ENCODE measurements at places on chromosomes 1 and 21.
A peak's percentile ranks its signal among the peaks of the same experiment; 100 is the strongest.

GRCh38 chr1:45643978-45644377, 20.1 kb upstream of the CCDC17 start:
- no peak for DNase-seq

- no peak for DNase-seq
Measured at GRCh38 chr1:12040457-12041051, 21.3 kb downstream of the MIIP start.

DNA sequence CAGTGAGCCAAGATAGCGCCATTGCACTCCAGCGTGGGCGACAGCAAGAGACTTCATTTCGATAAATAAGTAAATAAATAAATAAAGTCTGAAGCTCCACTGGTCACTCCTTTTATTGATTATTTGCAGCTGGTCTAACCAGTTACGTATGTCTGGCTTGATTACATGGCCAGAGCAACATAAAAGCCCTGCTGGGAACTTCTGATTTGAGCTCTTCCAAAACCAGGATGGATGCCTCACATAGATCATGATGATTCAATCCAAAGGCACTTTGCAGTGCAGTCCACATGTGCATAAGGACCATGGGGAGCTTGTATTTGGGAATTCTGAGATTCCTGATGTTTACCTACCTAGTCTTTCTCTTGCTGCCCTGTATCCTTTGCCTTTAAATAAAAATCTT, 24.0 kb downstream of the NSUN4 start:
- no peak for DNase-seq

DNA sequence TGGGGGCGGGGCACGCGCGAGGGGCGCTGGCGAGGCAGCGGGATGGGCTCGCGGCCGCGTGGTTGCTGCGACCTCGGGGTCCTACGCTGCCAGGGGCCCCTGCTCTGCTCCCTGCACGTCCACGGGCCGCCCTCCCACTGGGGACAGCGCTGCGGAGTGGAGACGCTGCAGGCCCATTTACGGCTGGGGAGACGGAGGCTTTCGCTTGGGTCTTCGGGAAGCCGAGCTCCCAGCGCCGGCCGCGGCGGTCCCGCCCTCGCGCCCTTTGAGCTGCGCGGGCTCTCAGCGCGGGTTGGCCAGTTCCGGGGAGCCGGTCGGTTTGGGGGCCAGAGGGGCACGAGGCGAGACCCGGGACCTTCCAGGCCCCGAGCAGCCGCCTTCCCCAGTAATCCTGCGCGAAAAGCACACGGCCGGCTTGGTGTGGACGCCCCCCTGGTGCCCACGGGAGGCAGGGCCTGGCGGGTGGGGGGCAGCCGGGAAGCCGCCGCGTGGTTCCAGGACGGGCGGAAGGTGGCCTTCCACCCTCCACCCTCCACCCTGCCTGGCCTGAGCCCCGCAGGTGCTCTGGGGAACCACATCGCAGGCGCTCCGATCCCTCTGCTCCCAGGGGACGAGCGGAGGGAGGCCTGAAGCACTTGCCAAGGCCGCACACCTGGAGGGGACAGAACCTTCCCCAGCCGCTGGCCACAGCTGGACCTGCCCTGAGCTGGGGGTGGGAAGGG, 570 bp upstream of the PEX10 start:
- DNase-seq = peak; percentile 50

DNA sequence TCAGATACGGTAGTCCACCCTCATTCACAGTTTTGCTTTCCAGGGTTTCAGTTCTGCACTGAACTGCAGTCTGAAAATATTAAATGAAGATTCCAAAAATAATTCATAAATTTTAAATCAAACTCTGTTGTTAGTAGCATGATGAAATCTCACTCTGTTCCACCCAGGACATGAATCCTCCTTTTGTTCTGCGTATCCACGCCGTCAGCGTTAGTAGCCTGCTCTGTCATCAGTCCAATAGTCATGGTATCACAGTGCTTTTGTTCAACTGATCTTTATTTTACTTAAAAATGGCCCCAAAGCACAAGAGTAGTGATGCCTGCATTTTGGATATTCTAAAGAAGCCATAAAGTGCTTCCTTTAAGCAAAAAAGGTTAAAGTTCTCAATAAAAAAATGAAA, 23.9 kb downstream of the CHD1L start:
- no peak for DNase-seq

DNA sequence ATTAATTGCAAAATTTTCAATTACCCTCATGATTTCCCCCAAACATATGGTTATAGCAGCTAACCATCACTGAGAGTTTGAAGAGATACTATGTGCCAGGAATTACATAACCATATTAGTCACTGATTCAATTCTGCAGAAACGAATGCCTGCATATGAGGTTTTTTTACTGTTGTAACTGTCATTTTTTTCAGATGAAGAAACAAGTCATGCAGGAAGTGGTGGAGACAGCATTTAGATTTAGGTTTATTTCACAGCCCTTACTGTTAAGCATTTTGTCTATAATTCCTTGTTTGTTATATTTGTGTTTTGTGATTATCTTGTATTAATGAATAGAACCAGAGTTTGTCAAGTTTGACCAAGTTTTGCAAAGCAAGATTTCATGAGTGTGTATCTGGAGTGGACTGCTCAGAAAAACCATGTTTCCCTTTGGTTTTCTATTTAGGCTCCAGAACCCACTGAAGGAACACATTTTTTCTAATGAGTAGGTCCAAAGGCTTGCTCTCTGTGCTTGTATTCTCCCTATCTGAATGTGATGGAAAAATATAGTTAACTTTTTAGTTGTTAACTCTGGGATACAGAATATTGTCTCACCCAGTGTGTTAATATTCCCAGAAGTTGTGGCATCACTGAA, 308.5 kb upstream of the ADAMTS5 start:
- peak; percentile 80 for DNase-seq

DNA sequence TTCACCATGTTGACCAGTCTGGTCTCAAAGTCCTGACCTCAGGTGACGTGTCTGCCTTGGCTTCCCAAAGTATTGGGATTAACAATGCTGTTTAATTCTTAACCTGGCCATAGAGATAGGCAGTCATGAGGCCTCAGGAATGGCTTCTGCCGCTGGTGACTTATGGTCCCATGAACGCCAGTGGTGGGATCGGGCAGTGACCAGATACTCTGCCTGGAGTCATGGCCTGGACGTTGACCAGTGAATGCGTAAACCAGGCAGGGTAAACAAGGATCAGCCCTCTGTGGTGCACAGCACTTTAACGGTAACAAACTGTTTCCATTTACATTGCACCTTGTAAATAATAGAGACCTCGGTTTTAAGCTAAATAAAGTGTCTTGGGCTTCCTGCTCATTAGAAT, 23.0 kb downstream of the MTARC1 start:
- DNase-seq = no peak

DNA sequence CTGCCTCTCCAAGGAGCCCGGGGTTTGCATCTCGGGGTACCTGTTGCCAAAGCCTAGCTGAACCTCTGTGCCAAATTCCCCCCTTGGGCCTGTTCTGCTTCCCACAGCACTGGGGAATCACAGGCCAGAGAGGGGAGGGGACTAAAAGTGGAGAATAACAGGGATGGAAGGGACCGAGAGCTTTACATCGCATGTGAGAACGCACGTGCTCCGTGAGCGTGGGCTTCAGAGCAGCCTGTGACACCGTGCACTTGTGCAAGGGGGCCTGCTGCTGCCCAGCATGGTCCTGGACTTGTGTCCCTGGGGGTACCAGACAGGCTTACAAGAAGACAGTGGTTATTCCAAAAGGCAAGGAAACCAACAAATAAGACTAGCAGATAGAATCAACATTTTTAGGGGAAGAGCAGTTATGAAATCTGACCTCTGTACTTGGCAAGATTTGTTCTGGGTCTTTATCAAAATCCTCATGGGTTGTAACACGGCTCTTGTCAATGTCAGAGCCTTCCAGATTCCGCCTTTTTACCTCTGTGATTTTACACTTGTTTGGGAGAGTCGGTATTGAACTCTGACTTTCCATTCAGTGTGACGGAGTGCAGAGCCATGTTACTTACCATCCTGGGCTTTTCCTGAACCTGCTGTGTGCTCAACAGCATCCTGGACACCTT, 36.2 kb upstream of the TNFRSF1B start:
- no peak for DNase-seq

DNA sequence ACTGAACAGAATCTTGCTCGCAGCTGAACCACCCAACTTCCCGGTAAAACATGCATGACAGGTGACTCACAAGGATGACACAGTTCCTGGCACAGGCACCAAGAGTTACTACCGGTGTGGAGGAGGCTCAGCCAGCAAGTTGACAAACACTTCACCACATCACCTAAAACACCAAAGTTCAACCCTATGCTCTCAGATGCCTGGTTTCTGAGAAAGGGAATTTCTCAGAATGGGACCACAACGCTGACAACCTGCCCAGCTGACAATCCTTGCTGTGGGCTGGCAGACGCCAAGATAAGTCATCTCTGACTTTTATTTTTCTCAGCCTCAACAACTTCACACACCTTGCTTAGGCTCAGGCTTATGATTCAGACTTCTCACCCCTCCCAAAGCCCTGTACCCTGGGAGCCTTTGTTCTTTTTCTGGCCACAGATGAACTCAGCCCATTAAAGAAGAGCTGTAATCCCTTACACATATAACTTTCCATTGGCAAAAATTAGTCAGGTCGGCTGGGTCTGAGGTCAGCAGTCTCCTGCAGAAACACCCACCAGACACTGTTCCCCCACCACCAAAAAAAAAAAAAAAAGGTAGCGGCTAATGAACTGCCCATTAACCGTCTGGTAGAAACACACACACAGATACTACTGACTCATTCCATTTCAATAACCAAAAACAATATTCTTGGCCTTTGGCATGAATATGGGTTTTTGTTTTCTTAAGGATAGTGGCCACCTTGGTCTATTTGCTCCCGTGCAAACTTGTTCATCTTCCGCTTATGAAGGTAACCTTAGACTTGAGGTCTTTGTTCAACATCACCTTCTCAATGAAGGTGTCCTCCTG, 10.8 kb upstream of the TIAM1 start:
- no peak for DNase-seq

GRCh38 chr1:203619091-203619780, 7.4 kb upstream of the ATP2B4 start:
- no peak for DNase-seq

DNA sequence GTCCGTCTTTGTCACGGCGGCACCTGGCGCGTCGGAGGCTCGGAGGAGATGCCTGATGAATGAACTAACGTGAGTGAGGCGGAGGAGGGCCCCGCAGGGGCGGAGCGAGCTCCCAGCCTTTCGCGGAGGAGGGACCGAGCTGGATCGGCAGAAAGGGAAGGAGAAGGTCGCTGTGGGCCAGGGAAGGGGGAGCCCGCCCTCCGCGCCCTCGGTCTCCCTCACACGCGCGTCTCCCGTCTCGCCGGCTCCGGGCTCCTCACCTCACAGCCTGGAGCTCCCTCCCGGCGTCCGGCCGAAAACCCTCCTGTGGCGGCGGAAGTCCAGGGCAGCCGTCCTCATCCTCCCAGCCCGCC, 519 bp downstream of the ZNF496 start:
- DNase-seq = peak; percentile 86

GRCh38 chr1:47870946-47871676, 126.1 kb downstream of the TRABD2B start:
- no peak for DNase-seq

- no peak for DNase-seq
Measured at GRCh38 chr1:209384710-209385550, 198.6 kb upstream of the CAMK1G start.

DNA sequence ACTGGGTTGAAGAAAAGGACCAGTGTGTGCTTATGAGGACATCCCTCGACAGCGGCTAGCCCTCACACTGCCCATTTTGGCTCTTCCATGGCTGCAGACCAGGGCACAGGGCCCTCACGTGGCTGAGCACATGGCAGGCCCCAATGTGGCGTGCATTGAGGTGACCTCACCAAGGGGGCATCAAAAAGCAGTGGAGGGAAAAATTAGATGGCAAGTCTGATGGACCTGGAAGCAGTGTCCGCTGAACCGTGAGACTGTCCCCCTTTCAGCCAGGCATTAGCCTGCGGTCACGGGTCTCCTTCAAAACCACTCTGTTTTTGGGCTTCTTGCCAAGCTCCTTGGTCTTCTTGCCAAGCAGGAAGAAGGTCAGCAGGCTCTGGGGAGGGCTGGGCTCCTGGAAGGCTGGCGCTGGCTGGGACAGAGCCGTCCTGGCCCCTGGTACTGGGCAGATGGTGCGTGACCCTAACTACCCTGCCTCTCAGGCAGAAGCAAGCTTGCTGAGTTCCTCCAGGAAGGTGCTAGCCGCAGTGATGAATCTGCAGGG, 30.8 kb downstream of the TRIM67 start:
- DNase-seq = no peak

- no peak for DNase-seq
Measured at GRCh38 chr1:107149946-107150345, 9.1 kb downstream of the NTNG1 start.

DNA sequence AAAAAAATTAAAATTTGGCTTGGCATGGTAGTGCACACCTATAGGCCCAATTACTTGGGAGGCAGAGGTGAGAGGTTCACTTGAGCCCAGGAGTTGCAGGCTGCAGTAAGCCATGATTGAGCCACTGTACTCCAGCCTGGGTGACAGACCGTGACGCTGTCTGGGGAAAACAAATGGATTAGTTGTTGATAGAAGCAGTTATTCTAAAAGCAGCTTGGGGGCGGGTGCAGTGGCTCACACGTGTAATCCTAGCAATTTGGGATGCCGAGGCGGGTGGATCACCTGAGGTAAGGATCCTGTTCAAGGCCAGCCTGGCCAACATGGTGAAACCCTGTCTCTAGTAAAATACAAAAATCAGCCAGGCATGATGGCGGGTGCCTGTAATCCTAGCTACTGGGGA, 40.3 kb downstream of the KIF1B start:
- DNase-seq = no peak

DNA sequence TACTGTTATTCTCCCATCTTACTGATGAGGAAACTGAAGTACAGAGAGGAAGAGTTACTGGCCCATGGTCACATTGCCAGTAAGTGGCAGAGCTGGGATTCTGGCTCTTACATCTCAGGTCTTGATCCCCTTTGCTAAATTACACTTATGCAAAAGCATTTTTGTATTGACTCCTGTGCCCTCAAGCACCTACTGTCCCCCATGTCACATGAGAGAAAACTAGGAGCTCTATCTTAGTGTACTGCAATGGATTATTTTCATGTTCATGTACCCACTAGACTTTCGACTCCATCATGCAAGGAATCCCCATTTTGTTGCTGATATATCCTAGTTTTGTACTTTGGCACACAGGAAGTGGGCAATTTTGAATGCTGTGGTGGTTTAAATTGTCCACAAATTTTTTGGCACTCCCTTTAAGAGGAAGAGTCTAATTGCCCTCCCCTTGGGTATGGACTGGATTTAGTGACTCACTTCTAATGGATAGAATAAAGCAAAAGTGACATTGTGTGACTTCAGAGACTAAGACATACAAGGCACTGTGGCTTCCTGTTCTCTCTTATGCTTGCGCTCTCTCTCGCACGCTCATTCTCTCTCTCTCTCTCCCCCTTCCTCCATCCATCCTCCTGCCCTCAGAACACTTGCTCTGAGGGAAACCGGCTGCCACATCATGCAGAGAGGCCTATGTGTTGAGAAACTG, 43.5 kb upstream of the JAK1 start:
- DNase-seq = no peak
